Hepatocyte (in vitro differentiated cells): ENCODE measurements at places on chromosomes 1 and 21. TPM values are rescaled to one million over a fixed set of nuclear protein-coding genes. Genes with fewer than 3 reads are reported as not detected.

DNA sequence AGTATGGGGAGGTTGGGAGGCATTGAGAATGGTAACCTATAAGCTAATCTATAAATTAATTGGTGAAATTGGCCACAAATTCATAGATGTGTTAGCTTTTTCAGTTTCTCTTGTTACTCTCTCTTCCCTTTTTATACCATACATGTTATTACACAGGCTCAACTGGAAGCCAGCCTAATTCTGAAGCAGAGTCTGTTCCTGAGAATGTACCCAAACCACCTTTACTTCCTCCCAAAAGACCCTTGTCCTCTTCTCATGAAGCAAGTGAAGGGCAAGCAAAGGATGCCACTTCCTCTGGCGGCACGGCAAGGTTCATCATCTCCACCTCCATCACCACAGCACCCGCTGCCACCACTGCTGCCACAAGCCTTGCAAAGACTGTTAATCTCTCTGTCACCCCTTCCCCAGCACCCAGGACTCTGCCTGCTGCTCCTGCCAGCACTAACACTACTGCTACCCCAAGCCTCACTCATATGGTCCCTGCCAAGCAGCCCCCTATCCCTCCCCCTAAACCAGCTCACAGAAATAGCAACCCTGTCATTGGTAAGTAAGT, 39.5 kb upstream of the RCC1 start:
- DNase-seq: no peak

SLAMF7 gene
- 0.07 TPM in 1 of 2 replicates, not detected in the other for total RNA-seq

GRCh38 chr1:241240069-241240468, 116.9 kb downstream of the RGS7 start:
- no peak for DNase-seq

- no peak for DNase-seq
These were observed 515.8 kb downstream of the SMYD3 start for GRCh38 chr1:245991266-245991665.

SLC25A34 gene
- 0.68 and 0.87 TPM in 2 replicates for total RNA-seq
